Urinary bladder (tissue), 4 donors: ENCODE measurements at places on chromosomes 6 and 20. TPM values are rescaled to one million over a fixed set of nuclear protein-coding genes. Genes with fewer than 3 reads are reported as not detected.

- DNase-seq, result no peak
Measured at GRCh38 chr20:56760610-56761009, 131.5 kb downstream of the TFAP2C start.

GRCh38 chr6:21222656-21223055, 370.9 kb upstream of the SOX4 start:
- DNase-seq, result no peak

MYLK2 gene
- polyA plus RNA-seq, result not detected

PXDC1 gene
- polyA plus RNA-seq, result 57.1 TPM

GRCh38 chr6:1179571-1180459, 132.1 kb upstream of the FOXQ1 start:
- no peak for DNase-seq

GRCh38 chr20:24199501-24199900, 210.9 kb upstream of the GGTLC1 start:
- DNase-seq, result no peak

GRCh38 chr6:127366282-127367022, 23.0 kb upstream of the ECHDC1 start:
- no peak for DNase-seq

DNA sequence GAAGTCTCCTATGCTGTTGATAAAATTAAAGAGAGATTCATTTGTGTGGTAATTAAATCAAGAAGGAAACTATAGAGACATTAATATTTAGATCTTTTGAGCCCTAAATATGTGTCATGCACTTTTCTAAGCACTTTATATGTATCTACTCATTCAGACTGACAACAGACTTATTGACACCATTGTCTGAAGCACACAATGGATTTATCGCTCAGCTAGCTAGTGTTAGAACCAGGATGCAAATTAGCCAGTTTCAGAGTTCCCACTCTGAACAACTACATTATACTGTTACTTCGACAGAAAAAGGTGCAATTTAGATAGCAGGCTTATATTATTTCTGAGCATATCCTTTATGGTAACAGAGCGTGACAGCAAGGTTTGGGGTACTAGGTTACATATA, 27.7 kb upstream of the KIAA0408 start:
- DNase-seq, result no peak

GRCh38 chr6:11653028-11653583, 115.6 kb downstream of the TMEM170B start:
- DNase-seq, result no peak

DNA sequence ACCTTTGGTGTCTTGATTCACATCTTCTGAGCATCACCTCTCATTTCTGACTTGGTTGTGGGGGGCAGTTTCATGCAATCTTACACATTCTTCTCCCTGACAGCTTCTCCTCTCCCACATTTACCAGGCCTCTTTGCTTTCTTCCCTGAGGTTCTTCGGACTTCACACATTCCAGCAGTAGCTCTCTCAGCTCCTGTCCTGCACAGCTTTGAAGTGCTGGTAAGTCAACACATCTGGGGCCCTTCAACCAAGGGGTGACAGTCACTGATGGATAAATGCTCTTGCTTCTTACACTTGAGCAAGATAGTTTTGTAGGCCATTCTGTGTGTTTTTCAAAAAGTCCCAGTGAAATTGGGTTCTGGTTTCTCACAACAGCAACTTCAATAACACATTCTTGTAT, 2.5 kb upstream of the SLC35B3 start:
- DNase-seq, result no peak

GRCh38 chr6:13229205-13230085, 98.9 kb downstream of the TBC1D7 start:
- no peak for DNase-seq

C20orf144 gene
- polyA plus RNA-seq, result 0.03 TPM

GRCh38 chr6:48486876-48487275, 375.9 kb upstream of the PTCHD4 start:
- DNase-seq, result no peak

- DNase-seq, result no peak
Measured at GRCh38 chr6:73728548-73729205, 32.7 kb downstream of the CD109 start.

DNA sequence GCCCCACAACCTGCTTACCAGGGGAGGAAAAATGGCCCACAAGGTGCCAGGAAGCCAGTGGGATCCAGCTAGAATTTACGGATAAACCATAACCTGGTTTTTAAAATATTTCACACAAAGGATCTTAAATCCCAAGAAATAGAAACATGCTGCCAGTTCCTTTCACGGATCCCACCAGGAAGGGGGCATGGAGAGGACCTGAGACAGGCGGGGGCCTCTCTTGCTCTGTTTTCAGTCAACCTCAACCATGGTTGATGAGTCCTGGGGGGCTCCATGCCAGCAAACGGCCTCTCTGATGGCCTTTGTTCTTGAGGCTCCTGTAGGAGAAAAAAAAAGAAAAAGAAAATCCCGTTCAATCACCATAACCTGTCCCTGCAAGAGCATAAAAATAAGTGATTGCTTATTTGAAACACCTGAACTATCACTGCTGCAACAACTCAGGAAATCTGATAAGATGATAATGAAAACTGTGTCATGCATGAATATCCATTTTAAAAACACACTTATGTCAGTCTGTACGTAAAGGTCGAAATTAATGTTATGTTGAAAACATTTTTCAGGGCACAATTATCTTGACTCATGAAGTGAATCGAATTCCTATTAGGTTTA, 125.8 kb upstream of the CST7 start:
- no peak for DNase-seq

GRCh38 chr6:116218172-116218633, 35.7 kb downstream of the TSPYL4 start:
- DNase-seq, result no peak

DNA sequence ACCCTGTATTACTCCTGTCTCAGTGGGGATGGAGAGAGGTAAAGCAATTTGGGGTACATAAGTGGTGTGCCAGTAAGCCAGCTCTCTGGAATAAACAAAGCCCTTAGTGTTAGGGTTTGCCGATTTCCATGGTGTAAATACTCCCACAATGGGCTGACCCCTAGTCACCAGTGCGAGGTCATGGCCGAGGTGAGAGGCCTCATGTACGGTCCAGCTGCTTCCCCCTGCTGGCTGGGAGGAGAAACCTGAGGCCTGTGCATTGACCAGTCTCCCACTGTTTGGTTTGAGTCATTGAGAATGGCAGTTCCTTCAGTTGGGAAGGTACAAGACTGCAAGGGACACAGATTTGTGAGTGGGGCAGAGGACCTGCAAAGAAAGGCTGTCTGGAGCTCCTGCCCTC, 382.0 kb downstream of the CDH26 start:
- DNase-seq, result no peak

DNA sequence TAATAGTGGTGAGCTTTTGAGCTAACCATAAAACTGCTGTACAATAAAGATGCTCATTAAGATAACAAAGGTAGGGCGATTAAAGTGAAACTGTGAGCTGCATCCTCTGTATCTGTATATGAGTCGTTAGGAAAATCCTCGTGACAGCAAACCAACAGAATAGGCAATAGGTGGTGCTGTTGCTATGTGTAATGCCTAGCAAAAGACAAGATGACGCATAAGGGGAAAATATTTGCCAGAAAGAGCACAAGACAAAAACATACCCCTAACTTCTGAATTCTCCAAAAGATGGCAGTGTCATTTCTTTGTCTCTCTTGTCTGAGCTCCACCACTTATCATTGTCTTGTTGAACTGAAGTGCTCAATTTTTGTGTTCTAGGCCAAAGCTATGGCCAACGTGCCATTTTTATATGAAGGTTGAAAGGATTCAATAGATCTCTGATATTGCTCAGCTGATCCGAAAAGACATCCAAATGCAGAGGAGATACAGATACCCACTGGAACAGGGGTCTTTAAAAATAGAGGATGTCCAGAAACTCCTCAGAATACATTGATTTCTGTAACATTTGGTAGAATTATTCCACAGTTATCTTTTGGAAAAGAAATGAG, 56.3 kb upstream of the ANKEF1 start:
- peak; percentile 81 for DNase-seq

- no peak for DNase-seq
Measured at GRCh38 chr20:3339076-3339475, 68.4 kb downstream of the DNAAF9 start.

DNA sequence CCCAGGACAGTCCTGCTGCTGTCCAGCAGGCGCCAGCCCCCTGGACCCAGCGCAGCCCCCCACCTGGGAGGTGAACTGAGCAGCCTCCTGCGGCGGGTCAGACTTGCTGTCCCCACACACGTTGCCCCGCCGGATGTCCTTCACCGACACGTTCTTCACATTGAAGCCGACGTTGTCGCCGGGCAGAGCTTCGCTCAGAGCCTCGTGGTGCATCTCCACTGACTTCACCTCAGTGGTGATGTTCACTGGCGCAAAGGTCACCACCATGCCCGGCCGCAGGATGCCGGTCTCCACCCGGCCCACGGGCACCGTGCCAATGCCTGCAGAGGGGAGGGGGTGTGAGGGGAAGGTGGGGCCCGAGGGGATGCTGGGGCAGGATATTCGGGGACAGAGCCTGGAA, 8.5 kb downstream of the EEF1A2 start:
- no peak for DNase-seq

HIVEP2 gene
- 7.6 TPM for polyA plus RNA-seq

- no peak for DNase-seq
Measured at GRCh38 chr6:3252369-3252768, 6.4 kb upstream of the PSMG4 start.

TRERF1 gene
- 7.9 TPM for polyA plus RNA-seq

BEND3 gene
- polyA plus RNA-seq, result 1.0 TPM

GRCh38 chr6:73236144-73236750, 11.0 kb upstream of the KHDC1L start:
- DNase-seq, result no peak

DNA sequence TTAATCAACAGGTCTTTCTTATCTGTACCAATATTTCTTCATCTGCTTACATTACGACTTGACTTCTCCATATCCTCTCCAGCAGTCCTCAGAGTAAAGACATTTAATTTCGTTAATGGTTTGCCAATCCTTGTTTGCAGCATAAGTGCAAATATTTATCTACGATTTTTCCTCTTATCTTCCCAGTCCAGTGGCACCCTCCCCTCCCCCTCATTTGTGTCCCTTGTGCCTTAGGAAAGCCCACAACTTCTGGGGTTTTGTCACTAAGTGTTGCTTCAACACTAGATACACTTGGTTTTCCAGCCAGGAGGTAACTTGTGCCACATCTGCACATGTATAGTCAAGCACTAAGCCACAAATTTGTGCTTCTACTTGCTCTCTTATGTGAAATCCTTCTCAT, 327.2 kb downstream of the CBLN4 start:
- DNase-seq, result no peak

OR2B6 gene
- polyA plus RNA-seq, result not detected

- DNase-seq, result no peak
Measured at GRCh38 chr6:13467216-13467600, 20.2 kb downstream of the GFOD1 start.

TINAG gene
- not detected for polyA plus RNA-seq

SLPI gene
- polyA plus RNA-seq, result 1,815 TPM

FAM83B gene
- 0.72 TPM for polyA plus RNA-seq

DNA sequence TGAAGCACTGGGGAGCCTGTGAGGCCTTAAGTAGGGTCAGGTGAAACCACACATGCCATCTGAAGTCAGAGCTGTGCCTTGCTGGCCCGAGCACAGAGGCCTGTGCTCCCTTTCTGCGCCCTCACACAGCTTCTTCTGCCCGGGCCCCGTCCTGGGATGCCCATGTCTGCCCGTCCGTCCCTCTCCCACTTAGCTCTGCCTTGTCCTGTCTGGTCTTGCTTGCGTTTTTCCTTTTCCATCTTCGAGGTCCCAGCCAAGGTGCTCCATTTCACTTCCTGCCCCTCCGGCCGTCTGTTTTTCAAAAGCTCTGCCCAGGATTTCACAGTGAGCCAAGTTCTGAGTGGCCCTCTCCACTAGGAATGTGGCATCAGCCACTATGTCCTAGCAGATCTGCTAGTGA, 45.6 kb downstream of the PYGB start:
- no peak for DNase-seq
